ENCODE measurements at places on chromosomes 3 and 15.

DNA sequence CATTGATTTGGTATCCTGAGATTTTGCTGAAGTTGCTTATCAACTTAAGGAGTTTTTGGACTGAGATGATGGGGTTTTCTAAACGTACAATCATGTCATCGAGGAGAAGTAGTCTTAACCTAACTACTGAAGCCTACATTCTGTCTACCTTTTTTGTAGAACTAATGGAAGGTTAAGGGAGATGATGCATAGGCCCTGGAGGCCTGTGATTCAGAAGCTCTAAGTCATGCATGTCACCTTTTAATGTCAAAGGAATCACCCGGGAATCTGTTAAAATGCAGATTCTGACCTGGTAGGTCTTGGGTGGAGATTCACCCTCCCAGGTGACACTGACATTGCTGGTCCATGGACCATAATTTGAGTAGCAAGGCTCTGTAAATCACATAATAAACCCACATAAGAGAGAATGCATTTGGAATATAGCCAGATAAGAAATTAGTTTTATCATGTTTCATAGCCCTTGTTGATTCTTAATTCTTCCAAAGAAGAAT is 64.9 kb downstream of the GHSR start:
- DNase-seq, result no peak

DNA sequence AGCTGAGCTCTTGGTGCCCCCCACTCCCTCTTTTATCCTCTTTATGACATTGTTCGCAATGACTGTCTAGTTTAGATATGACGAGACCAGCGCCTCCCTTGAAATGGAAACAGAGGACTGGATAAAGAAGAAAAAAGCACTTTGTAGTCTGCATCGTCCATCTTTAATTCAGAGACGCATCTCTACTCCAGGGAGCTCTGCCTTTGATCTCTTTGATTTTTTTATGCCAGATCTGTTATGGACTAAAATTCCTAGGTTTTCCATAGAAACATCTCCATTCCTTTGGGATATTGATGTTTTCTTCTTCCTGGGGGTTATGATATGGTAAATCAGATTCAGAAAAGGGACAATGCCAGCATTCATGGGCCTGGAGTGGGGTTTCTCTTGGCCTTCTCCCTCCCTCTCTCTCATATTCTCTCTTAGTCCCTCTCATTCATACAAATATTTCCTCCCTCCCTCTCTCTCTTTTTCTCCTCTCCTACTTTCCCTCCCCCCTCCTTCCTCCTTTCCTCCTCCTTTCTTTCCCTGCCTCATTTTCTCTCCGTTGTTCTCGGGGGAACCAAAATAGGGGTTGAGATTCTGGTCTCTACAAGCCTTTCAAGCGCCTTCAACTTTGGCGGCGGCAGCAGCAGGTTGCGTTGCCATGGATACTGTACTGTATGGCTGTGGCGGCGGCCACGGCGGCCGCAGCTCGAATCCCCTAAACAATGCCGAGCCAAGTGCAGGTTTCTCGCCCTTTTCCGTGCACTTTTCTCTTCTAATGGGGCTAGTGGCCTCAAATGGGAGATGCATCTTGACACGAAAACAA is 45.5 kb downstream of the ZIC4 start:
- DNase-seq, result no peak

DNA sequence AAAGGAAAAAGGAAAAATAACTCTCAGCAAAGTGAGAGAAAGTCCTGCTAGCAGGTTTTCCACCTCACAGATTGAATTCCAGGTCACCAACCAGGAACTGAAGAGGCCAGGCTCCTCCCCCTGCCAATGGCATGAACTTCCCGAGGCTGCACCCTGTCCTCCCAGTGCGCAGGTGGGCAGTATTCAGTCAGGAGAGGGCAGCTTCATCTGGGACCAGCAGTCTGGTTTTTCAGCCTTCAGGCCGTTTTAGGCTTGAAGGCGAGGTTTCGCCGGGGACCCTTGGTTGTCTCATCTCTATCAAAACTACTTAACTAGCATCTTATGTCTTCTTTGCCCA is 41.2 kb downstream of the TRAT1 start:
- no peak for DNase-seq

GRCh38 chr3:66269411-66269810 is 48.6 kb downstream of the SLC25A26 start:
- no peak for DNase-seq
